ENCODE measurements at places on chromosomes 3 and 15. TPM values are rescaled to one million over a fixed set of nuclear protein-coding genes. Genes with fewer than 3 reads are reported as not detected.

Gene TFDP2
- 10.7 TPM for polyA plus RNA-seq

Gene AADACL2
- not detected for polyA plus RNA-seq

Gene GOLGA6D
- not detected for polyA plus RNA-seq

Gene SLC35G2
- polyA plus RNA-seq = 5.9 TPM

Gene RBP2
- polyA plus RNA-seq = not detected

Gene RHCG
- not detected for polyA plus RNA-seq

GRCh38 chr3:35422101-35422500, 217.2 kb upstream of the ARPP21 start:
- no peak for DNase-seq
- H3K4me3 ChIP-seq = no peak overlapping the region
- no peak overlapping the region for H3K27ac ChIP-seq
- H3K4me1 ChIP-seq = no peaks in the 10 kb centered on the region
- no peaks in the 10 kb centered on the region for H3K36me3 ChIP-seq
- H3K27me3 ChIP-seq = no peaks in the 10 kb centered on the region

DNA sequence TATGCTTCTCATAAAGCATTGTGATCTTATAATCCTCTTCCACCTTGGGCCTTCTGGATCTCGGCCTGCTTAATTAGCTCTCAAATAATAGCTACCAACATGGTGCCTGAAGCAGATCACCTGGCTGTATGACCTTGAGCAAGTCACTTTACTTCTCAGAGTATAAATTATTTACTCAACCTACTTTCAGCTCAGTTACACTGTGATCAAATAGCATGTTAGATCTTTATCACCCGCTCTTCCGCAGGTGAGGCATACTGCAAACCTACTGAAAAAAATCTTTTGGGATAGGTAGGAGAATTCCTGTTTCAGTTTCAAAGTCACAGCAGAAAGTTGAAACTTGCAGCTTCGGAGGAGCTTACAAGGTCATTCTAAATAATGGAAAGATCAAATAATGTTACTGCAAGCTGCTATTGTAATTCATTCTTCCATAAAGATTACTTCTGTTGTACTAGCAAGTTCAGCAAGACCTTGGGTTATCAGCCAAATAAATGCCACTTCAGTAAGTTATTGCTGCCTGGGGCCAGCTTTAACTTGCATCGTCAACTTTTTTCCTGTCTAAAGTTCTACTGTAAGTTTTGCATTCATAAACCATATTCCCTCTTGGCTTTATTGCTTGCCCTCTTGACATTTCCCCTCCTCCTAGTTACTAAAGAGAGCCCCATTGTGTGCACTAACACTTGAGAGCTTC, 268.4 kb upstream of the ATP11B start:
- no peaks in the 10 kb centered on the region for H3K36me3 ChIP-seq
- DNase-seq = no peak
- H3K4me1 ChIP-seq = no peaks in the 10 kb centered on the region
- no peak overlapping the region for H3K27ac ChIP-seq
- no peaks in the 10 kb centered on the region for H3K27me3 ChIP-seq
- no peak overlapping the region for H3K4me3 ChIP-seq

DNA sequence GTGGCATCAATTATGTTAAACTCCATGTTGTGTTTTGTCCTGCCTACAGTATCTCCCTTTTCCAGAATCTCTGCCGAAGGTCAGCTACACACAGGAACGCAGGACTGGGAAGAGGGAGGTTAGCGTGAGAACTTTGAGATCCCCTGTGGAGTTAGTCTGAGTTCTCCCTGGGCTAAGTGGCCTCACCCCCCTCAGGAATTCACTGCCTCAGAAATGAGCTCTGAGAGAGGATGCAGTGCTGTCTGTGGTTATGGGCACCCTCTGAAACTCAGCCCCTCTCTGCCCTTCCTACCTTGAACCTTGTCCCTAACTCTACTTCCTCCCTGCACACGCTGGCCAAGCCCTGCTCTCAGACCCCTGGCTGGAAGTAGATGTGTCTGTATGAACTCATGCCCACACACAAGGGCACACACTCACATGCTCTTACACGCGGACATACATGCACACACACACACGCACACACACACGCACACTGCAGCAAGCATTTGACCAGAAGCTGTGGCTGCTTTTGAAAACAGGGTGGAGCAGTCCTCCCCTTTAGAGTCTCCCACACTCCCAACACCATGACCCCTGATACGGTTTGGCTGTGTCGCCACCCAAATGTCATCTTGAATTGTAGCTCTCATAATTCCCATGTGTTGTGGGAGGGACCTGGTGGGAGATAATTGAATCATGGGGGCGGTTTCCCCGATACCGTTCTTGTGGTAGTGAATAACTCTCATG, 5.3 kb upstream of the VIPR1 start:
- H3K27ac ChIP-seq = no peak overlapping the region
- no peaks in the 10 kb centered on the region for H3K4me1 ChIP-seq
- peaks cover 39% of the 10 kb centered on the region for H3K27me3 ChIP-seq
- peak; percentile 19 for DNase-seq
- H3K36me3 ChIP-seq = no peaks in the 10 kb centered on the region

DNA sequence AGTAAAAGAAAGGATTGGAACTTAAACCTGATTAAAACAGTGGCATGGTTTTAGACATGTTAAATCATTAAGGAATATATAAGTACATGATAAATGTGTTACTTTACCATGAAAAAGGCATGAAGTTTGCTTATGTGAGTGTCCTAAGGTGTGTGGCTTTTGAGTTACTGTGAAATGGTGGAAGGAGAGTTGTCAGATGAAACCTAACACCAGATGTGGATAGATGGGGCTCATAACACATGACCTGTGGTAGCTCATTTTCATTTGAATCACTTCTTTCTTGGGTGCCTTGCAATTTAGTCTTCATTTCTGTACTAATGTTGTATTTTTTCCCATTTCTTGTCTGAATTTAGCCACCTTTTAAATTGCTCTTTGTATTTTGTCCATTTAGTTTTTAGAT, 13.0 kb downstream of the MEF2A start:
- H3K36me3 ChIP-seq = no peaks in the 10 kb centered on the region
- no peak for DNase-seq
- no peak overlapping the region for H3K4me3 ChIP-seq

GRCh38 chr3:71512000-71512399, 71.5 kb downstream of the FOXP1 start:
- no peak for DNase-seq
- no peak overlapping the region for H3K4me3 ChIP-seq
- H3K4me1 ChIP-seq = peaks cover 7% of the 10 kb centered on the region
- no peaks in the 10 kb centered on the region for H3K36me3 ChIP-seq

- no peak for DNase-seq
- no peaks in the 10 kb centered on the region for H3K4me1 ChIP-seq
- H3K27me3 ChIP-seq = no peaks in the 10 kb centered on the region
- no peak overlapping the region for H3K4me3 ChIP-seq
- no peak overlapping the region for H3K27ac ChIP-seq
Observed at GRCh38 chr15:91620229-91620628, 233.3 kb upstream of the SLCO3A1 start.

DNA sequence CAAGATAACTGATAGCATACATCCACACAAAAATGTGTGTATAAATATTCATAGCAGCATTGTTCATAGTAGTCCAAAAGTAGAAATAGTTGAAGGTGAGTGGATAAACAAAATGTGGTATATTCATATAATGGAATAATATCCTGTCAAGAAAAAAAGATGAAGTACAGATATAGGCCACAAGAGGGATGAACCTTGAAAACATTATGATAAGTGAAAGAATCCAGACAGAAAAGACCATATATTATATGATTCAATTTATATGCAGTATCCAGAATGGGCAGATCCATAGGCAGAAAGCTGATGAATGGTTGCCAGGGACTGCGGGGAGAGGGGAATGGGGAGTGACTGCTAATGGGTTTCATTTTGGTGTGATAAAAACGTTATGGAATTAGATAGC, 54.3 kb upstream of the TNIK start:
- no peak overlapping the region for H3K27ac ChIP-seq
- no peaks in the 10 kb centered on the region for H3K36me3 ChIP-seq
- no peak overlapping the region for H3K4me3 ChIP-seq

DNA sequence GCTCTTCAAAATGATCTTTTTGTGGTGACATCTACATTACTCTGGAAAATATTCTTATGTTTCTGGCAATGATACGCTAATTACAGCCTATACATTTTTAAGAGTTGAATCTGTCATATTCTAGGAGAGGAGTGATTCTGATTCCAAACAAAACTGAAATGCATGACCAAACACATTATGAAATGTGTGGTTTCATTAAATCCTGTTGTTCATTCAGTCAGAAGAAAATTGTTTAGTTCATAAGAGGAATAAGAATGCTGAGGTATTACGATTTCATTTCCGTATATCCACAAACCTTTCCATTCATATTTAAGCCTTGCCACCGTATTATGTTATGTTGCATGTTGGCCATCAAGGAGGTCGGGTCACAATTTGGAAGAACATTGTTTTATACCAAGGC, 345.1 kb downstream of the FEZF2 start:
- no peaks in the 10 kb centered on the region for H3K36me3 ChIP-seq
- no peak overlapping the region for H3K27ac ChIP-seq
- no peak for DNase-seq
- no peaks in the 10 kb centered on the region for H3K27me3 ChIP-seq

All from IMR-90 (cell line).